ENCODE measurements at places on chromosomes 12 and 14.

DNA sequence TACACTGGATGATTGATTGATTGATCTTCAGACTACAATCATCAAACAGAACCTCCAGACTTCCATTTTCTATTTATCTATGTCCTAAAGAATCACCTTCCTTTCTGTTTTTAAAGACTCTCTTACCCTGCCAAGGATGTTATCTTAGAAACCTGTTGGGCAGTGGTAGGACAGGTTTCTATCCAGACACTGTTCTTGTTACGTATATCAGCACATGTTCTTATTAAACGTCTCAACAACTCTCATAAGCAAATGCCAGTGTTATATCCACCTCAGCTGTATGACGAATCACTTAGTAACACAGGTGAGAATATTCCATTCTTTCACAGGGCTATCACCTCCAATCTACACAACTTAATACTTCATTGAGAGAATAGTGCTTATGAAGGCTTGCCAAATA is 40.2 kb upstream of the RPL10L start:
- H3K4me3 ChIP-seq, result no peak overlapping the region
- no peak for DNase-seq

DNA sequence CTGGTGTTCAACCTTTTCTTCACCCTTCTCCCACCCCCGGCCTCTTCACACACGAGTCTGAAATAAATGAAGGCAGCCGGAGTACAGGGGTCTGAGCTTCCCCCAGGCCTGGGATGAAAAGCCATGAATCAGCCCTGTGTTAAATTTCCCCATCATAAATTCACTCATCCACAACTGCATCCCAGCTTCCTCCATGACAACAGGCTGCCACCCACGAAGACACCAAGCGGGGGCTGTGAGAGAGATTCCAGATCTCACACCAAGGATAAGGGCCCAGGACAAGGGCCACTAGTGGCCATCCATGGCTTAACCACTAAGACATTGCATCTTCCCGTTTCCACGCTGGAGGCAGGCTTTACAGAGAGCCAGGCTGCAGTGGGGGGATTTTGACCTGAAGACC is 93.9 kb upstream of the NCOR2 start:
- no peak overlapping the region for H3K4me3 ChIP-seq
- H3K4me1 ChIP-seq, result no peaks in the 10 kb centered on the region
- no peaks in the 10 kb centered on the region for H3K27me3 ChIP-seq

GRCh38 chr12:60494244-60494643 is 898.4 kb downstream of the SLC16A7 start:
- H3K4me1 ChIP-seq, result no peaks in the 10 kb centered on the region
- no peak for DNase-seq
- H3K27ac ChIP-seq, result no peak overlapping the region
- H3K36me3 ChIP-seq, result no peaks in the 10 kb centered on the region

- H3K27me3 ChIP-seq, result no peaks in the 10 kb centered on the region
- no peak for DNase-seq
- no peaks in the 10 kb centered on the region for H3K4me1 ChIP-seq
These were observed 34.7 kb downstream of the GPATCH2L start for GRCh38 chr14:76186308-76187027.

DNA sequence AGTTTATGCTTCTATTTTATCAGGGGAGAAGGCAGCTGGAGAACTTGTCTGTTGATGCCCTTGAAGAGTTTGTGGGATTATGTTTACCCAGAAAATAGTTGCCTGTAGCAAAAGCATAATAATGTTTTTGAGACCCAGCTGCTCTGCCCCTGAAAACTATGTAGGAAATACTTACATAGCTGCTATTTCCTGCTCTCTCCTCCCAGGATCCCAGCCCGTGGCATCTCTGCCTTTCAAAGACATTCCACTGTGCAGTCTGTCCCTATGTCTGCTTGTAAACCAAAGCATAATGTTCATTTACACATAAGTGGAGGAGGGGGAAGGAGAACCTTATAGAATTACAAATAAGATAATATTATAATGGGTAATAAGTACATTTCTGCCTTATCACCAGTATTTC is 198.7 kb downstream of the SYT1 start:
- H3K27ac ChIP-seq, result no peak overlapping the region
- DNase-seq, result no peak
- no peaks in the 10 kb centered on the region for H3K27me3 ChIP-seq
- H3K4me3 ChIP-seq, result no peak overlapping the region
- no peaks in the 10 kb centered on the region for H3K36me3 ChIP-seq
- no peaks in the 10 kb centered on the region for H3K4me1 ChIP-seq

- no peak for DNase-seq
- no peaks in the 10 kb centered on the region for H3K27me3 ChIP-seq
- H3K4me1 ChIP-seq, result no peaks in the 10 kb centered on the region
- H3K4me3 ChIP-seq, result no peak overlapping the region
- H3K36me3 ChIP-seq, result no peaks in the 10 kb centered on the region
These were observed 383.5 kb downstream of the RGS6 start for GRCh38 chr14:72315714-72316113.

DNA sequence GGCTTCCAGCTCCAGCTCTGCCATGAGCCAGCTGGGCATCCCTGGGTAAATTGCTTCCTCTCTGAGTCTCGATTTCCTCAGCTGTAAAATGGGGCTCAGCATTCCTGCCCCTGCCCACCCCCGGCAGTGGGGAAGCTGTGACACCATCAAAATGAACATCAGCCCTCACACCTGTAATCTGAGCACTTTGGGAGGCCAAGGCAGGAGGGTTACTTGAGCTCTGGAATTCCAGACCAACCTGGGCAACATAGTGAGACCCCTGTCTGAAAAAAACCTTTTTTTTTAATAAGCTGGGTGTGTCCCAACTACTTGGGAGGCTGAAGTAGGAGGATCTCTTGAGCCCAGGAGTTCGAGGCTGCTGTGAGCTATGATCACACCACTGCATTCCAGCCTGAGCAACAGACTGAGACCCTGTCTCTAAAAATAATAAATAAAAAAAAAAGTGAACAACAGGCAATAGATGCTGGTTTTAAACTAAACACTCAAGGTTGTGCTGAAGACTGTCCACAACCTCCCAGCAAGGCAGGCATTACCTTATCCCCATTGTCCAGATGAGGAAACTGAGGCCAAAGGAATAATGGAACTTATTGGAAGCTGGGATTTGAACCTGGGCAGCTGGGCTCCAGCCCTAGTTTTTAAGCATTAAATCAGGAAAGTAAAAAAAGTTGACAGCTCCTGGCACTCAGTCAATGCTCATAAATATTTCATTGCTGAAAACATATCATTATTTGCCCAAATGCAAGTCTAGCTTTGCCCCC is 4.3 kb downstream of the TRPV4 start:
- H3K4me3 ChIP-seq, result no peak overlapping the region
- H3K36me3 ChIP-seq, result no peaks in the 10 kb centered on the region
- DNase-seq, result no peak

DNA sequence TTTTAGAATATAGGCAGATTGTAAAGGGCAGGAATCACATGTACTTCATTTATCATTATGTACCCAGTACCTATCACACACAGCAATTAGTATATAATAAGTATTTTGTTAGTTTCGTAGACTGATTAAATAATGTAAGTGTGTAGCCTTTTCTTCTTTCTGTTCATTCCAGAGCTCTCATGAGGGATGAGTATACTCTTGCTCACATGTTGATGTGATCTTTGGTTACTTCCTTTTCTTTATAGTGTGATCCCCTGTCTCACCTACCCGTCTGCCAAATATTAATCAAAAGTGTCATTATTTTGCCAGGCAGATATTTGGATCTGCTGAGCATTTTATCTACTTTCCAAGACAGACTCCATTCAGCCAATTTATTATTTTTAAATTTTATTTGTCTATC is 156.1 kb downstream of the PCNX1 start:
- no peak overlapping the region for H3K4me3 ChIP-seq
- DNase-seq, result no peak
- H3K4me1 ChIP-seq, result no peaks in the 10 kb centered on the region
- H3K27ac ChIP-seq, result no peak overlapping the region
- no peaks in the 10 kb centered on the region for H3K36me3 ChIP-seq

DNA sequence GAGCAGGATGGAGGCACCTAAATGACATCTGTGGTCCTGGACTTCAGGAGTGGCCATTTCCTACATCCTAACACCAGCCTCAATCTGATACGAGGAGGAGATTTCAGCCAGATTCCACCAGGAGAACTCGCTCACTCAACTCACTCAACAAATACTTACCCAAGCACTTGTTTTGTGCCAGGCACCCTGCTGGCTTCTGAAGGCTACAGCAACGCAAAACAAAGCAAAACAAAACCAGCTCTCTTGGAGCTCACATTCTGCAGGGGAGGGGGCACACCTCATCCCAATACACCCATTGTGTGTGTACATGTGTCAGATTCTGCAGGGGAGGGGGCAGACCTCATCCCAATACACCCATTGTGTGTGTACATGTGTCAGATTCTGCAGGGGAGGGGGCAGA is 144.8 kb downstream of the PIWIL1 start:
- peaks cover 4% of the 10 kb centered on the region for H3K27me3 ChIP-seq
- no peak overlapping the region for H3K27ac ChIP-seq
- H3K36me3 ChIP-seq, result no peaks in the 10 kb centered on the region
- H3K4me3 ChIP-seq, result no peak overlapping the region
- H3K4me1 ChIP-seq, result no peaks in the 10 kb centered on the region

- no peak overlapping the region for H3K4me3 ChIP-seq
- H3K4me1 ChIP-seq, result no peaks in the 10 kb centered on the region
- H3K27me3 ChIP-seq, result no peaks in the 10 kb centered on the region
- DNase-seq, result no peak
These were observed 60.3 kb upstream of the NTF3 start for GRCh38 chr12:5371631-5372030.
